ENCODE measurements at places on chromosomes 3 and 15.

DNA sequence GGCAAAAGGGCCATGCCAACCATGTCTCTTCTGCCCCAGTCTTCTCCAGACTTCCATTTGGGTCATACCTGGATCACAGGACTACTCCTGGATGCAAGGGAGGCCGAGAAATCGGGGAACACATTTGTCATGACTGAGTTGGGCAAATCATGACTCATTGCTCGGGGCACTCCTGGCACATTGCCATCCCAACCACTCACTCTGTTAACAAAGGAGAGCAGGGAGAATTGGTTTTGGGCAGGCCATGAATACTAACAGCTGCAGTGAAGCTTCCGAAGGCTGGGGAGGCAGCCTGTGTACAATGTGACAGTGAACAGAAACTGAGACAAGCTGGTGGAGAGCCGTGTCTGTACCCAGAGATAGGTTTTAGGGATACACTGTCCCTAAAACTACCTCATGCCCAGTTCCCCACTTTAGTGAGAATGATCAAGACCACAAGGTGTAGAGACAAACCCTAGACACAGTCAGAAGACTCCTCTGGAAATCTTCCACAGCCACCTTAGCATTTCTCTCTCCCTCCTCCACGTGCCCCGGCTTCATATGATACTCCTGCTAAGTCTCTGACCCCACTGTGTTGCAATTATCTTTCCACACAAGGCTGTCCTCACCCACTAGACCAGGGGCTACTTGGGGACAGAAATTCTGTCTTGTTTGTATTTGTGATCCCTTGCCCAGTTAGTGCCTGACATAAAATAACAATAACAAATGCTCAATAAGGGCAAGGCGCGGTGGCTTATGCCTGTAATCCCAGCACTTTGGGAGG is 10.5 kb upstream of the BUB1B start:
- peak; percentile 59 for DNase-seq

- DNase-seq, result no peak
These were observed 91.1 kb downstream of the LIPC start for GRCh38 chr15:58522865-58523264.

- peak; percentile 86 for DNase-seq
These were observed 2.3 kb downstream of the TPM1 start for GRCh38 chr15:63044645-63045464.

DNA sequence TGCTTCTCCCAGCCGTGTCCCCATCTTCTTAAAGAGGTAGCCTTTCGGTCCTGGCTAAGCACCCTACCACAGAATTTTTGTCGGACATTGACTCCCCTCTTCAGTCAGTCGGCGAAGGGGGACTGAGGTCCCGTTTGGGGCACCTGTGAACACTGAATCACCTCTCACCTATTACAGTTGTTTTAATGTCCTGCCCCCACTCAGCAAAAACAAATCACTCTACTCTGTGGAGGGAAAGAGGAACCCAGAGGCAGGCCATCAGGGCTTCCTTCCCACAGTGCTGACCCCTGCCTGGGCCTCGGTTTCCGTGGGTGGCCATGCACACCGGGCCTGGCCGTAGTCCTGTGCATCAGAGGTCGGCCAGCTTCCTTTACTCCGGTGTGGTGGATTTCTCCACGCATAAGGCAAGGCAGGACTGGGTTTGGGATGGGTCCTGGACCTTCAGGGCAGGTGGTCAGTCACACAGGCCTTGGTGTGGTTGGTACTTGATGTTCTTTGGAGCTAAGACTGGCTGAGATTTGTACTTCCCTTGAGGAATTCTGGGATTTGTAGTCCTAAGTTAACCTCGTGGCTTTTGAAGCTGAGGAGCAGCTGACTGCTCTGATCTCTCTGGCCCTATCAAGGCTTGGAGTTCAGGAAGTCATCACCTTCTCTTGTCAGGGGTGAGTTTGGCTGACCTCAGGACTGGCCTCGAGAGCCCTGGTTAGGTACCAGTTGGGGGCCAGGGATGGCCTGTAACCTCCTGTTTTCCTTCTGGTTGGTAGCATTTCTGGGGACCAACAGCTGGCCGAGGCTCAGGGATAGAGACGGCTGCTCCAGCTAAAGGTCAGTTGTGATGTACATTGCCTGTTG is 627 bp upstream of the FAM131A start:
- peak; percentile 53 for DNase-seq

- no peak for DNase-seq
These were observed 9.6 kb downstream of the VGLL4 start for GRCh38 chr3:11634081-11634635.

DNA sequence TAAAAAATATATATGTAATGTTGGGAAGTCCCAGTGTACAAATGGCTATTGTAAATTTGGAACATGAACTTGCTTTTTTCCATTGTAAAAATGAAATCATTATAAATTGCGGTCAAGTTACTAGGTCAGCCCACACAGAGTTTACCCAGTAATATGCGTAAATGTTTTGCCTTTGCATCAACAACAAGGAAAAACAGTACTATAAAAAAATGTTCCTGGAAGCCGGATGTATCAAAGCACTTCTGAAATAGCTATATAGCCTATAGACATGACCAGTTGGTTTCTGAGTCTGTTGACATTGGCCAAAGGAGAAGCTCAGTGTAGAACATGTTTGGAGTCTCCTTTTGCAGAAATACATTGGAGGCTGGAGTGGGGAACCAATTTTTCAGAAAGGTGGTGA is 23.2 kb downstream of the CTNNB1 start:
- DNase-seq, result no peak

GRCh38 chr15:66145726-66146182 is 107.8 kb downstream of the MEGF11 start:
- DNase-seq, result no peak

- peak; percentile 57 for DNase-seq
These were observed at the start of gene SQOR for GRCh38 chr15:45634432-45635190. TSS of gene SQOR (plus strand) at chr15:45635029. CDS start at chr15:45658924, 23,895 bp downstream.

GRCh38 chr15:82870727-82871320 is 61.4 kb downstream of the WHAMM start:
- DNase-seq, result no peak

DNA sequence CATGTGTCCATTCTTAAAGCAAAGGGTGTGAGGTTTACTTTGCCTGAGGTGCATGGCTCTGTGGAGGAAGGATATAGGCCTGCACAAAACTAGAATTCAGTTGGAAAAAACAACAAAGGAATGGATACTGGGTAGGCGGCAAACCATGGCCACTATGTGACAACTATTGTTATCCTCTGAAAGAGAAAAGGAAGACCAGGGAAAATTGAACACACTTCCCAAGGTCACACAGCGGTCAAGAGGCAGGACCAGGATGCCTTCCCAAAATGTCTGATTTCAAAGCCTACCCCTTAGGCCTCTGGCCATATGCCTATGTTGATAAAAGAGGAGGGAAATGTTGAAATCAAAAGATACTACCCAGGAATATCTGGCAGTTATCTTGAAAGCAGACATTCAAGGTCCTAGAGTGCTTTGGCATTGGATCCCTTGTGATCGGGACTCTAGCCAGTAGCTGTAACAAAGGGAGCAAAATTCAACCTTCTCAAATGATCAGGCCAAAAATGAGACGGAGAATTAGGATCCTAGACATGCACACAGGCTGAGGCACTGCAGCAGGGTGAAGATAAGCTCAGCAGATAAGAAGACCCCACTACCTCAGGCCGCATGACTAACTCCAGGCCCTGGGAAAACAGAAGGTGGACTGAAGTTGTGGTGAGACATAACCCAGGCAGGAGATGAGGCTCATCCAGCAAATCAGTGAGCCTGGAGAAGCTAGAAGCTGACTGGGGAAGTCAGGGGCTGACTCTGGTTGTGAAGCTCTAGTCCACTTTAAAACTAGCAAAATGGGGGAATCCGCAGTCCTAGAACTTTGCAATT is 292.2 kb downstream of the NEK10 start:
- no peak for DNase-seq

GRCh38 chr3:153445817-153446216 is 283.8 kb downstream of the RAP2B start:
- no peak for DNase-seq

- peak; percentile 20 for DNase-seq
These were observed 66.8 kb downstream of the PDE8A start for GRCh38 chr15:85048430-85048829.

DNA sequence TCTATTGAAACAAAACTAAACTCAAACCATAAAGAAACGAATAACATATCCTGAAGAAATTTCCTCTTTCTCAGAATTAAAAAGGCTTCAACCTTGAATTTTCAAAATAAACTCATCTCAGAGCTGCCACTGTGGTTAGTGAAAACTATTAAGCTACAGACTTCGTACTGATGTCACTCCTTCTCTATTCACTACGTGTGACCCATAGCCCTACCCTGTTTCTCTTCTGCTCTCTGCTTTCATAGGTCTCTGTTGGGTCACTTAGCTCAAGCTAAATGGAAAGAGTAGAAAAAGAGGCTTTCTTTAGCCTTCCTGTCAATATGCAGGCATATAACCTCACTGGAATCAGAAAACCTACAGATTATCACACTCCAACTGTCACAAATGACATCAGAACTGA is 126.6 kb upstream of the MME start:
- DNase-seq, result no peak

- no peak for DNase-seq
These were observed 66.7 kb downstream of the ITGA11 start for GRCh38 chr15:68365140-68365745.

- DNase-seq, result no peak
These were observed 113.8 kb upstream of the COL8A1 start for GRCh38 chr3:99524559-99524958.

DNA sequence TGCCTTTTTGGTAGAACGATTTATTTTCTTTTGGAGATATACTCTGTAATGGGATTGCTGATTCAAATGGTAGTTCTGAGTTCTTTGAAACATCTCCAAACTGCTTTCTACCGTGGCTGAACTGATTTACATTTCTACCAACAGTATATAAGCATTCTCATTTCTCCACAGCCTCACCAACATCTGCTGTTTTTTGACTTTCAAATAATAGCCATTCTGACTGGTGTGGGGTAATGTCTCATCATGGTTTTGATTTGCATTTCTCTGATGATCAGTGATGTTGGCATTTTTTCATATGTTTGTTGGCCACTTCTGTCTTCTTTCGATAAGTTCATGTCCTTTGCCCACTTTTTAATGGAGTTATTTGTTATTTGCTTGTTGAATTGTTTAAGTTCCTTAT is 154.0 kb downstream of the ABHD5 start:
- no peak for DNase-seq

GRCh38 chr3:94654096-94654495 is 591.2 kb downstream of the NSUN3 start:
- no peak for DNase-seq

GRCh38 chr15:82919231-82919886 is 33.2 kb downstream of the HOMER2 start:
- DNase-seq, result peak; percentile 38

DNA sequence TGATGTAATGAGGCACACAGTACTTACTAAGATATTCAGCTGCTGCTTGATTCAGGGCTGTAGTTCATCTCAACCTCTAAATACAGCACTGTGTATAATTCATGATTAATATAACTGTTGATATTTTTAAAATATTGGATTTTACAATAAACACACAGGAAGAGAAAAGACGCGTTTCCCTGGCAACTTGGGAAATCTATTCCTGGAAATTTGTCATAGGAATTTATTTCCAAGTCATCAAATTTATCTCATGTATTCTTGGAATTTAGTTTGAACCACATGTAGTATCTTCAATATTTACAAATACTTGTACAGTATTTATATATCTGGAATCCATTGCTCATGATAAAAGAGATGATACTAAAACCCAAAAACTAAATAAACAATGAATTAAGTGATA is 30.6 kb downstream of the EPHA3 start:
- peak; percentile 1 for DNase-seq

DNA sequence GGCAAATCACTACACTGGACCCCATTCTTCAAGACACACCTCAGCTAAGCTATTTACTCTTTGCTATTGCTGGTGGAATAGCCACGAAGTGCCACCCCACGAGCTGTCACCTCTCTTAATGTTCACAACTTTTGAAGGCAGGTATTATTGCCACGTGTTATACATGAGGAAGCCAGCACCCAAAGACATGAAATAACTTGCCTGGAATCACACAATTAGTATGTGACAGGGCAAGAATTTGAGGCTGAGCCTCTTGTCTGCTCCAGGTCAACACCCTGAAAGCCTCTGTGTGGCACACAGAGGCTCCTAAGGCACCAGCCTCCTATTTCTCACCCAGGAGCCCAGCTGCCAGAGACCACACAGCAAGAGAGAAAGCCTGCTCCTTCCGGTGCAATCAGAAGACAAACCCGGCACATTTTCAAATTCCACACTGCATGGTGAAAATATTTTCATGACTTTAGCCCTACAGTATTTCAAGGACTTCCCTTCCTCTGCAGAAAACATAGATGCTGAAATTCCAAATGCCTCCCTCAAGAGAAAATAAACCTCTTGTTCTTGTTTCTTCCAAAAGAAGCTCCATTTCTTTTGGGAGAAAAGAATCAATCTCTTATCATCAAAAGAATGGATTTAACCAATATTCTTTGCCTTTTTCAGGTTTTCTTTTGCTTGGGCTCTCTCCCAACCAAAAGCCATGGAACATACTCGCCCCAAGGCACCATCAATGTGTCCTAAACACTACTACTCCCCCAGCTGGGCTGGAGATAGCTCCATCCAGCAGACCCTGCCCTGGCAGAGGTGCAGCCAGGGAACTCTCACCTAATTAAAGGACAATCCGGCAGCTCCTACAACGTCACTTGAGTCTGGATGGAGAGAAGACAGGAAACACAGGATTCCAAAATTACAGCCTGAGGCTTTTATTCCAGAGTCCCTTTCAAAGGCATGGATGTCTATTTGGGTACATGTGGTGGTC is 84.7 kb upstream of the THBS1 start:
- peak; percentile 87 for DNase-seq

DNA sequence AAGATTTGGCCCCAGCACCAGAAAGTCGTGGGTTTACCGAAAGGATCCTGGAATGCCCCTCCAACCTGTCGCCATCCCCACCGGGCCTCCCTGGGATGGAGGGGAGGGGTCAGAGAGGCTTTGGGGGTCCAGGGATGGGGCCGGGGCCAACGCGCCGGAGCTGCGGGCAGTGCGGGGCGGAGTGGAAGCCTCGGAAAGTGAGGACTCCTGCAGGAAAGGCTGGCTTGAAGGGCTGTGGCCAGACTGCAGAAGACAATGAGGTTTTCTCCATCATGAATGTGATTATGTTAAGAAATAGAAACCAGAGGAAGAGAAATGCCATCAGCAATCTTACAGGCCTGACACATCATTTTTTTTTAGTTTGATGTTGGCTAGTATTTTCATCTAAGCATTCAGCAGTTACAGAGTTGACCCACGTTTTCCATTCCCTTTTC is 738 bp downstream of the YEATS2 start:
- DNase-seq, result peak; percentile 25

DNA sequence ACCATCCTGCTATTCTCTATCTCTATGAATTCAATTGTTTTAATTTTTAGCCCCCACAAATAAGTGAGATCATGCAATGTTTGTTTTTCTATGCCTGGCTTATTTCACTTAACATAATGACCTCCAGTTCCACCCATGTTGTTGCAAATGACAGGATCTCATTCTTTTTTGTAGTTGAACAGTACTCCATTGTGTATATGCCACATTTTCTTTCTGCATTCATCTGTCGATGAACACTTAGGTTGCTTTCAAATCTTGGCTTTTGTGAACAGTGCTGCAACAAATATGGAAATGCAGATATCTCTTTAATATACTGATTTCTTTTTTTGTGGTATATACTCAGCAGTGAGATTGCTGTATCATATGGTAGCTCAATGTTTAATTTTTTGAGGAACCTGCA is 58.7 kb downstream of the RETNLB start:
- no peak for DNase-seq

GRCh38 chr15:58182460-58183163 is 44.4 kb downstream of the AQP9 start:
- DNase-seq, result peak; percentile 45

- DNase-seq, result peak; percentile 40
These were observed 78.9 kb downstream of the DGKG start for GRCh38 chr3:186283096-186283495.

GRCh38 chr3:114857299-114857701 is 289.8 kb downstream of the ZBTB20 start:
- DNase-seq, result no peak

Data from fibroblast of skin of back (primary cell).